NCI-H226 (cell line): ENCODE measurements at places on chromosomes 6 and 20.
A peak's percentile ranks its signal among the peaks of the same experiment; 100 is the strongest.

- DNase-seq = no peak
These were observed 5.3 kb downstream of the IDH3B start for GRCh38 chr20:2658414-2659354.

- DNase-seq = no peak
These were observed 51.9 kb downstream of the TRAM2 start for GRCh38 chr6:52524918-52525317.

DNA sequence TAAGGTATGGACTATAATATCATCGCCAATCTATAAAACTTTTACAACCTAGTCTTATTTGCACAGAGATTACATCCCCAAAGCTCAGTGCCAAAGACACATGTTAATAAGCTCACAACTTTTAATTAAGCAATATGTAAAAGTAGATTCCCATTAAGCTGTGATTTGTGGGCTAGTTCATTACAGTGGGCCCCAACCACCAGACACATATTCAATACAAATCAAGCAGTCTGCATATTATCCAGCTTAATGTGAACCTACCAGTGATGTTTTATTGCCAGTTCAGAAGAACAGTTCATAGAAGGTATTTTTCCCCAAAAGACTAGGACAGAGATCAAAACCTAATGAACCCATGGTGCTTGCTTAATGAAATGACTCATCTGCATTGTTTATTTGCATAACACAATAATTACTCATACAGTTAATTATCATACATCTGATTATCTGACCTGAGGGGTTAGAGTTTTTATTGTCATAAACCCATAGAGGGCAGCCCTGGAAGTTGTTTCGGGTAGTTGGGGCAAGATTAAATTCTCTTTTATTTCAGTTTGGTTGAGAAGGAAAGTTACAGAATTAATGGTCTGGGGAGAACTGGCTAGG lies 831.0 kb downstream of the TFAP2A start:
- no peak for DNase-seq

- DNase-seq = no peak
These were observed at the start of gene TP53TG5 for GRCh38 chr20:45378191-45378590. TP53TG5 (minus strand) TSS chr20:45378325; CDS start chr20:45378236, 89 bp downstream.

DNA sequence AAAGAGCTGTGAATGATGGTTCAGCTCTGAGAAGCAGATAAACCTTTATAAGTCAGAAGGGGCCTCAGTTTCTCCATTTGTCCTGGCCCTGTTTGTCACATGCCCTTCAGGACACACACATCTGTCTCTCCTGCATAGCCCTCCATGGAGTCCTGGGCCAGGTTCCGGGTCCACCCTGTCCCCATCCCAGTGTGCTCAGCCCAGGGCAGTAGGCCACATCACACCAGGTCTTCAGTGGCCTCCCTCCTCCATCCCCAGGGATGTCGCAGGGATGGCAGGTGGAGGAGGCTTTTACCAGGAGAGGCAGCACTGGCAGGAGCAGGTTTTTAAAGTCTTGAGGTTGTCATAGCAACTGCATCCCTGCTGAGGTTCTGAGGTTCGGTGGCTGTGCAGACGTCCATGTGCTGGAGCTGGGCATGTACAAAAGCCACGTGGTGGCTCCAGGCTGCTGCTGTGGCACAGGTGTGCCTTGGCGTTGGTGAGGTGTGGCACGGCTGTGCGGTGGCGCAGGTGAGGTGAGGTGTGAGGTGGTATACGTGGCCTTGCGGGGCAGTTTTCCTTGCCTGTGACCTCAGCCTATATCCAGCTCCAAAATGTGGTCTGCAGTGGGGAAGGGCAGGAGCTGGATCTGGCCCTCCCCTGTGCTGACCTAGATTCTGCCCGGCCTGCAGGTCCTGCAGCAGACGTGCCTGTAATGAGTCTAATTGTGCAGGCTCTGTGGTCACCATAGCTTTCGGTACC lies 8.0 kb upstream of the NPBWR2 start:
- no peak for DNase-seq

- DNase-seq = peak; percentile 60
These were observed 104.8 kb downstream of the BCKDHB start for GRCh38 chr6:80211286-80211685.

GRCh38 chr20:50088022-50088421 lies 24.9 kb downstream of the UBE2V1 start:
- DNase-seq = no peak
